Caco-2 (cell line): ENCODE measurements at places on chromosomes 1 and 21. TPM values are rescaled to one million over a fixed set of nuclear protein-coding genes. Genes with fewer than 3 reads are reported as not detected.

GRCh38 chr1:84254703-84255238, 46.7 kb upstream of the SAMD13 start:
- no peak for DNase-seq

- no peak for DNase-seq
Observed at GRCh38 chr21:36477001-36477400, 2.9 kb downstream of the CLDN14 start.

GRCh38 chr1:169931795-169932231, 38.1 kb upstream of the SCYL3 start:
- no peak for DNase-seq

- DNase-seq = no peak
Observed at GRCh38 chr1:88140325-88140724, 543.7 kb upstream of the PKN2 start.

The BACE2 gene
- 8.8 and 10.1 TPM in 2 replicates for total RNA-seq

The KCNT2 gene
- not detected in 2 replicates for total RNA-seq
